ENCODE measurements at places on chromosomes 6 and 20.

DNA sequence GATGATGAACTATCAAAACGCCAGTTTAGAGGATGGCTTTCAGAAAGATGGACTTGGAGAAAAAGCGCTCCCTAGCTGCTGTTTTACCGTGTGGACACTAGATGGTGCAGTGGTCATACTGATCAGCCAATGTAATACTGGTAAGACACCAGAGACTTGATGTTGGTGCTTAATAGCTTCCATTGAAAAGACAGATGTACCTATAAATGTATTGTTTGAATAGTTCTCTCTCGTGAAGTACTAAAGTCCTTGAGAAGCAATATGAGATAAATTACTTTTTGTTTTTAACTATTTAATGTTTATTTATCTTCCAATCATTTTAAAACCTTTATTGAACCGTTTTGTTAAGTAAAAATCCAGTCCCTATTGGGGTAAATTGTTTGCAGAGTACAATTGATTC is 63.9 kb upstream of the FUCA2 start:
- DNase-seq: peak; percentile 87

- DNase-seq: no peak
Observed at GRCh38 chr6:166834049-166834448, 122.3 kb downstream of the RNASET2 start.

- no peak for DNase-seq
Observed at GRCh38 chr6:36286858-36287257, 17.0 kb downstream of the PNPLA1 start.

GRCh38 chr6:89999154-89999553 is 104.9 kb downstream of the GJA10 start:
- DNase-seq: no peak

GRCh38 chr20:50398064-50398463 is 112.1 kb upstream of the PTPN1 start:
- no peak for DNase-seq

DNA sequence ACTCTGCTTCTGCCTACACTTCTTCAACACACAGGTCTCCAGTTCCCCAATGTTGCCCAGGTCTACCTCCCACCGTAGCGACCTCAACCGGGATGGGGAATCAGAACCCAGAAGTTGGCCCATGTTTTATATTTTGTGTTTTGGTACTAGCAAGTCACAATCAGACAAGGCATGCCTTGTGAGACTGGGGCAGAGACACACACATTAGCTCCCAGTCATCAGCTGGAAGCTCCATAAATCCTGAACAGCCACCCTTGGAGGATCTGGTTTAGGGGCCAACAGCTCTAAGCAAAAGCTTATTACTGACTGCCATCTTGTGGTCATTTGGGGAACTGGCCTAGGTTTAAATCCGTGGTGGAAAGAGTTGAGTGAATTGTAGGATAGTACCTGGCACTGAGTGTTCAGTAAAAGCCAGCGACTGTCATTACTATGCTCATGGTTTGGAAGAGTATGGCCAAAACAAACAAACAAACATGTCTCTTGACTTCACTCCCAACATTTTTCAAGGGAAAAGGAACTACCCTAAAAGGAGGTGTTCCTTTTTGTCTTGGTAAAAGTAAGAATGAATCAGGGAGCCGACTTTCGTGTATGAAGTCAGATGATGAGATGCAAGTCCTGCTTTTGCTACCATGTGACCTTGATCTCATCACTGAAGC is 40.5 kb downstream of the PIM1 start:
- DNase-seq: peak; percentile 84

GRCh38 chr6:144879436-144879835 is 594.3 kb downstream of the UTRN start:
- DNase-seq: no peak

DNA sequence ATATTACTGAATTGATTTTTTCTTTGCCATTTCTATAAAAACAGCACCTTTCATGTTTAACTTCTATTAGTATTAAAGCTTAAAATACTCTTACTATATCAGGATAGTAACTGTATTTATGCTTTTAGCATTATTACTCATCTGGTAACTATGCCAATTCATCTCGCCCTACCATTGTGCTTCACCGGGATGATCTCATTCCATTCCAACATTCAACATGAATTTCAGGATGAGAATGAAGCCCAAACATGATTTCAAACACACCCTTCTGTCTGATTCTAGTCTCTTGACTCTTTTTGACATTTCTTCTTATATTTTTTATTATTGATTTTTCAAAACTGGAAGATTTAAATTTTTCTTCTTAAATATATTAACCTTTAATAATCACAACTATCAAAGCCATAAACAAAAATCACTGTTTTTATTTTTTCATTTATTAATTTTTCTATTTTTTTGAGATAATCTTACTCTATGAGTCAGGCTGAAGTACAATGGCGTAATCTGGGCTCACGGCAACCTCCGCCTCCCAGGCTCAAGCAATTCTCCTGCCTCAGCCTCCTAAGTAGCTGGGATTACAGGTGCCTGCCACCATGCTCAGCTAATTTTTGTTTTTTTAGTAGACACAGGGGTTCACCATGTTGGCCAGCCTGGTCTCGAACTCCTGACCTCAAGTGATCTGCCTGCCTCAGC is 46.7 kb downstream of the GJA1 start:
- DNase-seq: no peak

DNA sequence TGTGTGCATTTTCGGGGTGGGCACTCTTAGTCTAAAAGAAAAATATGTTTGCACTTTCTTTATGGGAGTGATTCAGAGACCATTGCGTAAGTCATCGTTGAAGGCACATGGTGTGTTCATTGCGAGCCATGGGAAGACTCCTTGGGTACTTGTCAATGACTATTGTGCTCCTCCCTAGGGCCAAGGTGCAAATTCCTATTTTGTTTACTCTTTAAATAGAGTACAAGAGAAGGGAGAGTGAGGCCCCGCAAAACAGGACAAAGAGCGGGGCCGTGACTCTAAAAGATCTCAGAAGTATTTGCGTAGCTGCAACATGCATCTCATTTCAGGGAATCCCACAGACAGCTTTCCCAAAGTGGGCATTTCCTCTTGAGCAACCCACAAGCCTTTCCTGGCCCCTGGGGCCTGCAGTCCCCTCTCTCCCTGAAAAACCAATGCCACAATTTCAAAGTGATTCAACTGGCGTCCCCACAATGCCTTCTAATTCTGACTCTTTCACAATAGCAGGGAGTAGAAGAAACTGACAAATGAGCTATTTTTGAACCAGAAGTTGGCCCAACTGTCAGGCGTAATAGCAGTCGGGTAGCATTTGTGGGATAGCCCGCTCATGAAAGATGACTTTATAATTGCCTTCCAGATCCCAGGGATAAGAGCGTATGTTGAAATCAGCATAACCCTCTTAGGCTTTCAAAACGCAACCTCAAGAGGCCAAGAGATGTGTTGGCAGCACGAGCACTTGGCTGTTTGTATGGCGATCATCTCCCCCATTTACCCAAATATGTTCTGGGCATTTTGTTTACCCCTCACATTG is 277.9 kb upstream of the BMP2 start:
- peak; percentile 47 for DNase-seq

DNA sequence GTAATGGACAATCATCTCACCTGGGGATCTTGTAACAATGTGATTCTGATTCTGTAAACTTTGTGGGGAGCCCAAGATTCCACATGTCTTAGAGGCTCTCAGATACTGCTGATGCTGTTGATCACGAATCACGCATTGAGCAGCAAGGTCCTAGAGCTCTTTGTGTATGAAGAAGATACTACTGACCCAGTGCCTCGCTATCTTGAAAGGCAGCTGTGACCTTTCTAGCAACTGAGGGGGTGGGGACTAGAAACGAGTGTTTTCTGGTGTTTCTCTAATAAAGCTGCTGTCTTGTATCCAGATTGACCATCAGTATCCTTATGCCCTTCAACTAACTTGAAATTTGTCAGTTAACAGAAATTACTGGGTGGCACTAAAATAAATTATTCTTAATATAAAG is 142.9 kb downstream of the MTHFD1L start:
- no peak for DNase-seq
